Effector memory CD8-positive, alpha-beta T cell (primary cell): ENCODE measurements at places on chromosomes 13 and 19.

DNA sequence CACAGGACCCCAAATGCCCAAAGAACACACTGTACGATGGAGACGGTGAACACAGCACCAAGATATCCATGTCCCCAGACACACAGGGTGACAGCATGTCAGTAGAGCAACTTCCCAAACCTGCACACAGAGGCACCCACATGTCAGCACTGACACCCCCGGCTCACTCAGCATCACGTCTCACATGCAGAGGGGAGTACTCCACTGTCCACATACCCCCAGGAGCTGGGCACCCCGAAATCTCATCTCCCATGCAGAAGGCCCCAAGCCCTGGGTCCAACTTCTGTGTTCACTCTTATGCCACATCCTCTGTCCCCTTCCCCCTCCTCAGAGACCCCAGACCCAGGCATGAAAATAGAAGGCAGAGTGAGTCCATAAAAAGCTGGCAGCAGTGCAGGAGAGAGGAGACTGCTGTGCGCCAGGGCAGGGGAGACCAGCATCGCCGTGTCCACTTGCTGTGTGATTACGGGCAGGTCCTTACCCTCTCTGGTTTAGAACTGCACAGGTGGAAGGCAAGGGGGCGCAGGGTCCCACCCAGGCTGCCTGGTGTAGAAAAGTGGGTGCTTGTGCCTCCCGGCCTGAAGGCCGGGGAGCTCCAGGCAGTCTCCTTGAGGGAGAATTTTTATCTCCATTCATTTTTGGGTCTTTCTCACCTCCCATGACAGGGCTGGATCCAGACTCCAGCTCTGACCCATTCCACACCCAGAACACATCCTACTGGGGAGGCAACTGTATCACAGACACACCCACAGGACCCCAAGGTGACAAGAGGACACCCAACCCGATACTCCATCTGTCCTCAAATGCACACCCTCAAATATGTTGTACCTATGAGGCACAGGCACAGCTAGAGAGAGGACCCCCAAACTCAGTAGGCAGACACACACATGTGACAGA lies 17.0 kb downstream of the ERFL start:
- DNase-seq = no peak

DNA sequence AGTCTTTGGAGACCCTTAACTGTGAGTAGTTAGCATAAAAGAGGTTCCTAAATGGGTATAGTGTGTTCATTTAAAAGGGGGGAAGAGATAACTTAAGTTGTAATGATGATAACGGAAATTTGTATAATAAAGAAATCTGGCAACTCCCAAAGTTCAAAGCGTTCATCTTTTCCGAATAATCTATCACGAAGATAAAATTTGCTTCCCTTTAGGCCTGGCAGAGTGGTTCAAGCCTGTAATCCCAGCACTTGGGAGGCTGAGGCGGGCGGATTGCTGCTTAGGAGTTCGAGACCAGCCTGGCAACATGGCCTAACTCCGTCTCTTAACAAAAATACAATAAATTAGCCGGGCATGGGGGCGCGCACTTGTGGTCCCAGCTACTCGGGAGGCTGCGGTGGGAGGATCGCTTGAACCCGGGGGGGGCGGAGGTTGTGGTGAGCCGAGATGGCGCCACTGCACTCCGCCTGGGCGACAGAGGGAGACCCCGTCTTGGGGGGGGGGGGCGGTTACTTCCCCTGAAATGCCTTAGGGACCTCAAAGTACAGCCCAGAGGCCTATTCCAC lies 934 bp downstream of the N4BP2L2 start:
- no peak for DNase-seq

GRCh38 chr13:99334221-99334620 lies 27.0 kb upstream of the GPR183 start:
- no peak for DNase-seq

DNA sequence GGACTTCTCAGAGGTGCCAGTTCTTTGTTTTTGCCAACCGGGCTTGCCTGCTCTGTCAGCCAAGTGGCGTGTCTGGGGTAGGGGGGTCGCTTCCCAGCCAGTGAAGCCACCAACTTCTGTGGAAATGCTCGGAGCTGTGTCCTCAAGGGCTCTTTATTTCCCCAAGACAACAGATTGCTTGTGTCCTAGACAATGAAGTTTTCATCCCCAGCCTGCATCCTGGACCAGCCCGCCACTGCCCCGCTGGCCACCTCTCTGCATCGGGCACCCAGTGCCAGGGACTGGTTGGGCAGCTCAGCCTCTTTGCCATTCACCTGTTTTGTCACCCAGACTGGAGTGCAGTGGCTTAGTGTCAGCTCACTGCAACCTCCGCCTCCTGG lies 3.7 kb downstream of the RAB11B start:
- no peak for DNase-seq

DNA sequence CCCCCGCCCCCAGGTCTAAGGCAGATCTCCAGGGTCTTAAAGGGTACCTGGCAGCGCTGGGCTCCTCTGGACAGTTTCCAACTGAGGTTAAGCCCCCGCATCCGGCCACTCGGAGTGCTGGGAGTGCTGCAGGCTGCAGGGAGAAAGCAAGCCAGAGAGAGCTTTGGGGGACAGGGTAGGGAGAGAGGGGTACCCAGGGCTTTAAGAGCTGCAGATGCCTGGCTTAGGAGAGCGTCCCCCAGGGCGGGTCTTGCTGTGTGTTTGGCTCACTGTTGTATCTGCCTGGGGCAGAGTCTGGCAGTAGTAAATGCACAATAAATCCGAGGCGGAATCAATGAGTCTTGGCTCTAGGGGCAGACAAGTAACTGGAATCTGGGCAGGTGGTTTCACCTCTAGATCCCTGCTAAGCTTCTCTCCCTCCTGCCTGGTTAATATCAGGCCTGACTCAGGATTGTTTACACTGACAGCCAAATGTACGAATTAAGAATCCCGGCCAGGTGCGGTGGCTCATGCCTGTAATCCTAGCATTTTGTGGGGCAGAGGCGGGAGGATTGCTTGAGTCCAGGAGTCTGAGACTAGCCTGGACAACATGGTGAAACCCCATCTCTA lies 798 bp upstream of the COX6B2 start:
- DNase-seq = no peak

- no peak for DNase-seq
These were observed 21.2 kb downstream of the INSR start for GRCh38 chr19:7272856-7273578.

GRCh38 chr19:28701491-28701890 lies 511.5 kb downstream of the UQCRFS1 start:
- no peak for DNase-seq

DNA sequence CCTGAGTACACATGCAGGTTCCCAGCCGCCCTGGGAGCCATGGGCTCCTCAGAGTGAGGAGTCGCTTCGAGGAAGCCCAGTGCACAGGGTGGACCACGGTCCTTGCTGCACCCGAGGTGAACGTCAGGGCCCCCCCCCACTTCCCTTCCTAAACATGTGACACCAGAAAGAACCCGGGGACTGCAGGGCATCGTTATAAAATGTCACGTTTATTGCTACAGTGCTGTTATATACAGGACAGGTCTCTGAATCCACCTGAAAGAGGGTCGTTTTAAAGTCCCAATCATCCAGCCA lies 3.8 kb upstream of the UQCR11 start:
- DNase-seq = no peak

DNA sequence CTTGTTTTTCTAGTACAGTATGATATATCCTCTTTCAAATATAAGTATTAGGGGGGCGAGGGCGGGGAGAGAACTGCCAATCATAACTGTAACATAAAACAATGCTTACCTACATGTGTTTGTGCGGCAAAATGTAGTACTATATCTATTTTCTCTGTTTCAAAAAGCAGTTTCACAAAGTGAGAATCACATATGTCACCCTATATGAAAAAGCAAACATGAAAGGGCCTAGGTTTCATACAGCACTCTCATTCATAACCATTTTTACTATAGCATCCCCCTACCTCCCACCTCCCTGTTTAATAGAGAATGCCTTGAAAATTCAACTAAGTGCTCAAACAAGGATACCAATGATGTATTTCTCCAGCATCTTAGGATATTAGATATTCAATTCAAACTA lies 5.2 kb downstream of the TGDS start:
- DNase-seq = no peak

DNA sequence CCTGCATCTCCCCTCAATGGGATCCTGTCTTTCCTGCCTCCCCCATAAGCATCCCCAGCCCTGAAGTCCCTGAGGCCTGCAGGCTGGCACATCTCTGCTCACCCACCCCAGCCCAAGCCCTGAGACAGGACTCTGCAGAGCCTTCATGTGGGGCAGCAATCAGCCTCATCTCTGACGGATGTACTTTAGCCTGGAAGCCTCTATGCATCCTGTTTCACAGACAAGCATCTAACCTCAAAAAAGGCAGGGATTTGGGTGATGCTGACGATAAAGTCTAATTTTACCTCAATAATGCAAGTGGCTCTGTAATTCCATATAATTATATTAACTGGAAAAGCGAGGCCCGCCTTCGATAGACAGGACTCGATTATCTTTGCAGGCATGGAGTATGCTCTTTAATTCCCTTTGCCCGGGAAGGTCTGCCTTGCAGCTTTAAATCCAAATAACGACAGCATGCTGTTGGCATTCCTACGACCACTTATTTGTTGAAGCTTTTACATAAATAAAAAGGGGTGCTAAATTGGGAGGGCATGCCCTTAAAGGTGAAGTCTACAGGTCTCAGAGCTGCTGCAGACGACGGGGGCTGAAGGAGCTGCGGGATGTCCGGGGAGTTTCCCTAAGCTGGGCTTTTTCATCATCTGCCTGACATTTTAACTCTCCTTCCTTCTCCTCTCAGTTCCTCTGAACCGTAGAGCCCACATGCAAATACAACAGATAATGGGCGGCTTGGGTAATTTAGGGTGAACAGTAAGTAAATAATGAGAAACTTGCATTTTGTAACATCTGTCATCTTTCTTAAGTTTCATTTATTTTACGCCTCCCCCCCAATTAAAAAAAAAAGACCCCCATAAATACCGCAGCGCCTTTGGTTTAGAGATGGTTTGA lies 211.5 kb downstream of the URI1 start:
- DNase-seq = no peak

- DNase-seq = no peak
These were observed 263 bp downstream of the RHPN2 start for GRCh38 chr19:33064458-33064791.

DNA sequence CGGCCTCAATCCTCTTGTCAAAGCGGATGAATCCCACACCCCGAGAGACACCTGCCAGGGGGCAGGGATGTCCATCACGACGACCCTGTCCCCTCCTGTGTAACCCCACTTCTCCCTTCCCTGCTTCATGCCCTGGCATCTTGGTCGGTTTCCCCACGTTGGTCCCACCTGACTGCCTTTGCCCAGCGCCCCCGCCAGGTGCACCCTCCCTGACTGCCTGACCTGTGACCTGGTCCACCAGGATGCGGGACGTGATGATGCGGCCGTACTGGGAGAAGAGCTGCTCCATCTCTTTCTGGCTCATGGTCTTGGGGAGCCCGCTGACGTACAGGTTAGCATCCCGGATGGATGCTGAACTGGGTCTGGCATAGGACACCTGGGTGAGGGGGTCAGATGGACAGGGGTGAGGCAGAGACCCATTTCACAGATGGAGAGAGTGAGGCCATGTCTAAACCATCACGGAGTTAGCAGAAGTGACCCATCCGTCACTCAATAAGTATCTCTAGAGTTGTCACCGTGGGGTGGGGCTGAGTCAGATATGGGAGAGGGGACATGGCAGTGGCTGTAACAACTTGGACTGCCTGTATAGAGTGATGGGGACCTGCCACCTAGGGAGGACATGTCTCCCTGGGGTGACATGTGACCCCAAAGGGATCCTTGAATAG lies 22.5 kb downstream of the ELAVL3 start:
- no peak for DNase-seq

- DNase-seq = peak; percentile 11
These were observed 535 bp downstream of the COL5A3 start for GRCh38 chr19:10009714-10010224.

DNA sequence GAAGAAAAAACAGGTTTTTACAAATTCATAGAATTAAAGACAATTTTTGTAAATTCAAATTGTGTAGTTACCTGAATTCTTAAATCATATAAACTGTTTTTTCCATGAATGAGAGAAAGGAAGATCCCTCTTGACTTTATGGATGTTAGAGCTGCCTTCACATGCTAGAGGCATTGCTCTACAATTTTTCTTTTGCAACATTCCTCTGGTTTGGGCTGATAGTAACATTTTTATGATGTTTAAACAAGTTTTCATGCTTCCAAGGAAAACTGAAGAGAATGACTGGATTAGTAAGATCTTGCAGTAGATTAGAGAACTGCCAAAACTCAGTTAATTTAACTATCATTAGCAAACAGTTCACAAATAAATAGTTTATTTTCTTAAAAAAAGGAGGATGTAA lies 250.6 kb downstream of the GPC6 start:
- DNase-seq = no peak

- no peak for DNase-seq
These were observed 757 bp downstream of the CCDC124 start for GRCh38 chr19:17933414-17934129.

GRCh38 chr19:56949626-56950025 lies 109.1 kb upstream of the PEG3 start:
- DNase-seq = no peak

DNA sequence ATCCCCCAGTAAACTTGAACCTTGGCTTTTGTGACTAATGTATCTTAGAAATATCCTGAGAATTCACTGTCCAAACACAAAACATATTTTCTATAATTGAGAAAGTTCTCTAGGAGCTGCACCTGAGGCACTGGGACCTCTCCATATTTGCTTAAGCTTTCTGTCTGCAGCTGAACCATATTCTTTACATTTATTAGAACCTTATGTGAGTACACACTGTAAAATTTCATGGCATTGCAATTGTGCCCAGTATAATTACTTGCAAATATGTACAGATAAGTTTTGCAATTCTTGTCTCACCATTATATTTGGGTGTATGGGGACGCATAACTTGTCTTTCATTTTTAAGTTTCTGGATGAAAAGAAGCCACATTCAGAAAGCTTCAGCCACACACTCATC lies 280.7 kb upstream of the KLHL1 start:
- no peak for DNase-seq

DNA sequence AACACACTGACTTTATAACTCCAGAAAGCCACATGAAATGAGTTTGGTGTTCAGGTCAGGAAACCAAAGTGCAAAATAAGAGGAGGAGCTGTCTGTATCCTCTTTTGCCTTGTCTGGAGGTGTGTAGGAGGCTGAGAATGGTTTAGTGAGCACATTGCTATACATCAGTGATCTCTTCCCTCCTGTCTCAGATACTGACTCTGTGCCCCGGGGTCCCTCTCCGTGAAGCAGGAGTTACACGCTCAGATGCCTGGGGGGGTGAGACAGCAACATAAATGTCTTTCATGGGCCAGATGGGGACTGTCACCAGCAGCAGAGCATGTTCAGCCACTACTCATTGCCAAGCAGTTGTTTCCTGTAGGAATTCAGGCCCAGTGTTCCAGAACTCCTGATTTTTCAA lies 285.4 kb downstream of the ATP8A2 start:
- DNase-seq = no peak

GRCh38 chr13:93249364-93250306 lies 23.0 kb downstream of the GPC6 start:
- no peak for DNase-seq
